ENCODE measurements at places on chromosomes 2 and 18.
A peak's percentile ranks its signal among the peaks of the same experiment; 100 is the strongest.

- no peak for DNase-seq
Observed at GRCh38 chr2:100321866-100322820, at the start of gene LONRF2. Gene LONRF2 (minus strand): TSS chr2:100322501. CDS start chr2:100322093, 408 bp downstream.

DNA sequence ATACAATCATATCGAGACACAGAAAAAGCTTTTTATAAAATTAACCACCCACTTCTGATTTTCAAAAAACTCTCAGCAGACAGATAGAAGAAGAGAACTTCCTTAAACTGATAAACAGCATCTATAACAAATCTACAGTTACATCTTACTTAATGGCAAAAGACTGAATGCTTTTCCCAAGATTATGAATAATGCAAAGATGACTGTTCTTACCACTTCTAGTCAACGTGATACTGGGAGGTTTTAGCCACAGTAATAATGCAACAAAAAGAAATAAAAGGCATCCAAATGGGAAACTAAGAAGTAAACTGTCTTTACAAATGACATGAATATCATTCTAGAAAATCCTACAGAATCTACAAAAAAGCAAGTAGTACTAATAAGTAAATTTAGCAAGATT, 58.0 kb upstream of the TMEM247 start:
- no peak for DNase-seq

- no peak for DNase-seq
Observed at GRCh38 chr18:13989199-13989598, 73.9 kb upstream of the MC2R start.

- DNase-seq, result no peak
Observed at GRCh38 chr18:50924372-50924771, 43.5 kb upstream of the ELAC1 start.

GRCh38 chr18:8911408-8912340, 190.8 kb upstream of the NDUFV2 start:
- no peak for DNase-seq

- no peak for DNase-seq
Observed at GRCh38 chr2:175383286-175383685, 201.8 kb upstream of the ATP5MC3 start.

DNA sequence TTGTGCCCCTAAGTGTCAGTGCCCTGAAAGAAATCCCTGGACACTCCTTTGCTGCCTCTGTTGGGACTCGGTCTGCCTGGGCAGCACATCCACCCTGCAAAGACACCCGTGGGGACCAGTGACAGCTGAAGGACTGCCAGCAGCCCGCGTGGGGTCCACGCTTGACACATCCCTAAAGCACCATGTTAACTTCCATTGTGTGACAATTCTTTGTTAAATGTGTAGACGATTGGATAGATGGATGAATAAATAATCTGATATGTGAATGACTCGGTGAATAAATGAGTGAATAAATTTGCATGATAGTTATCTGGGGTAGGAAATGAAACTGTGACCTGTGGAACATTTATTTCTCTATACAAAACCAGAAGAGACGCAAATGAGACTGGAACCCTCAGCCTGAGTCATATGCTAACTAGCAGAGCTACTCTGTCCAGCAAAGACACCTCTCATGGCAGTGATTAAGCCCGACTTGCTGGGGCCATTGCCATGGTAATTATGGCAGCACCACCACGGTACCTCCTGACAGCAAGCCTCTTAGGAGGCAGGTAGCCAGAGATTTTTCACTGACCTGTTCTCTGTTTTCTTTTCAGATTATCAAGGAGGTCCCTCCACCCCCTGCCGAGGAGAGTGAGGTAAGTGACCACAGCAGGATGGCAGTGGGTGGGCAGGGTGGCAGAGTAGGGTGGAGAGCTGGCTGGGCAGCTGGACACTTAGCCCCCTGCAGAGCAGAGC, 156.8 kb downstream of the ANTXR1 start:
- no peak for DNase-seq

DNA sequence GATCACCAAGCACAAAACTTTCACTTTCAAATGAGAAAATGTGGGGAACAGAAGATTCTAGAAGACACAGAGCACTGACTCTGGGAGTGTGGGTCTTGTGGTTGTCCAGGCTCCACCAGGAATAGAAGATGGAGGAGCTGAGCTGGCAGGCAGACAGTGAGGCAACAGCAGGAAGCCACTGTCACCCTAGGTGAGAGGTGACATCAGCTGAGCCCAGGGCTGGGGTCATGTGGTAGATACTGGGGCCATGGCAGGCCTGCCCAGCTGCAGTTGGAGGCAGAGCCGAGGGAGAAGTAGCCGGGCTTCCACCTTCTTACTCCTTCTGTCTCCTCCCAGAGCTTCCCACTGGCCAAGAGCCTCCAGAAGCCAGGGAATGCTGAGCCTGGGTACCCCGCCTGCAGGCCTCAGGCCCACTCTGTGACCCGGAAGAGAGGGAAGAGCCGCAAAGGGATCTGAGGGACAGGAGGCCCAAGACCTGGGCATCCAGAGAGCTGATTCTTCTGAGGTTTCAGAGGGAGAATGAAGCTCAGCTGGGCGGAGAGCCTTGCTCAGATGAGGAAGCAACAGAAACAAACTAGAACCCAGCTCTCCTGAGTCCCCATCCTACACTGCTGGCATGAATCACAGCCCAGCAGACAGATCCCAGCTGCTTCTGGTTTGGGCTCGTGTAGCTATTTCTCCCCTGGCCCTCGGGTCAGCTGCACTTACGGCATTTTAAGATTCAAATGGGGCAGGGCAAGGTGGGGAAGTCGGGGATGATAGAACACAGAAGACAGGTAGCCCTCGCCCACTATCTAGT, 39.8 kb upstream of the ASAP2 start:
- DNase-seq, result no peak

GRCh38 chr2:126241411-126241810, 414.5 kb upstream of the GYPC start:
- DNase-seq, result no peak

- DNase-seq, result no peak
Observed at GRCh38 chr2:144521686-144522085, 1.8 kb upstream of the ZEB2 start.

- DNase-seq, result no peak
Observed at GRCh38 chr2:223604231-223604630, 2.1 kb upstream of the SCG2 start.

DNA sequence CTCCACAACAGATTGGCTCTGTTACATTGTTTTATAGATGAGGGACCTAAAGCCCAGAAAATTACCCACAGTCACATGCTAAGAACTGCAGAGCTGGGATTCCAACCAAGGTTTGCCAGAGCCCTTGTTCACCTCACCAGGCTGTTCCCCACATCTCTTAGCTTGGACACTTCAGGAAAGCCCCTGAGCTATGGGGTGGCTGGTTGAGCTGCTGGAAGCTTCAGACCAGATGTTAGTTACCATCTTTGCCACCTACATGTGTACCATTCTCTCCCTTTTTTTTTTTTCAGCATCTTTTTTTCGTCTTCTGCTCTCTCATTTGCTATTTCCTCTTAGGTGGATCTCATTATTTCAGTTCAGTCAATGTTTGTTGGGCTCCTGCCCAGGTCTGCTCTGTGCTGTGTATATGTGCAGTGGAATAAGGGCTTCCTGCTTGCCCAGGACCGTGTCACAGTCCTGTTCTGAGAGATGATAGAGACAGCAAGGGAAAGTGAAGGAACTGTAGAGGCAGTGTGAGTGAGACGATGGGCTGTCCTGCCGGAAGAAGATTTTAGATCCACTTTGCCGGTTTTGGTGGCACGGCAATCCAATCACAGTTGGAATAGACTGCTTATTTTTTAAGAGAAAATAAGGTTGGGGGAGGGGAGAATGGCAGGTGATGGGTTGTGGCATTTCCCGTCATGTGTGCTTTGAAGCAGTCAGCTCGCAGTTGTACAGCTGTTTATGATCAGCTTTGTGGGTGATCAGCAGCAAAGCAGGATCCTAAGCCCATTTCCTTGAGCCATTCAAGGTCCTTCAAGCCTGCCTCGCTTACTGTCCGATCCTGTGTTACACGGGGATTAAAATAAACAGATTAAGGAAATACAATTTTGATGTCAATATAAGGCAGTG, 152.6 kb downstream of the RTN4 start:
- DNase-seq, result no peak

- DNase-seq, result no peak
Observed at GRCh38 chr2:105278654-105279053, 37.1 kb downstream of the GPR45 start.

DNA sequence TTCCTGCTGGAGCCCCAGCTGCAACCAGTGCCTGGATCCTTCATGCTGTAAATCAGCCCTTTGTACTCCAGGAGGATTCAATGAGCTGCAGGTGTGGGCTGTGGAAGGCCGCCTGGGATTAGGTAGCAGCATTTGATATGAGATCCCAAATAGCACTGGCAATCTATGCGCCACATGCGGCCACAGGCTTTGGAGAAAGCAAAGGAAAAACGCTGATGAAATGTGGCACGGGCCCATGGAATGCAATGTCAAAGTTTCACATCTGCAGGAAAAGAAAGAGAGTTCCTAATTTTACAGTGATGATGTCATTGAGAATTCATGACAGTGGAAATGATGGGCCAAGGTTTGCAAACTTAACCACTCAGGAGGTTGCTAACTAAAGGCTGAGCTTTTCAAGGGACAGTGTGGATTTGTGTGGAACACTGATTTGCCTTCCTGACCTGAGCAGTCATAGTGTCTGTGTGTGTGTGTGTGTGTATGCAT, 216.4 kb upstream of the OSR1 start:
- no peak for DNase-seq

DNA sequence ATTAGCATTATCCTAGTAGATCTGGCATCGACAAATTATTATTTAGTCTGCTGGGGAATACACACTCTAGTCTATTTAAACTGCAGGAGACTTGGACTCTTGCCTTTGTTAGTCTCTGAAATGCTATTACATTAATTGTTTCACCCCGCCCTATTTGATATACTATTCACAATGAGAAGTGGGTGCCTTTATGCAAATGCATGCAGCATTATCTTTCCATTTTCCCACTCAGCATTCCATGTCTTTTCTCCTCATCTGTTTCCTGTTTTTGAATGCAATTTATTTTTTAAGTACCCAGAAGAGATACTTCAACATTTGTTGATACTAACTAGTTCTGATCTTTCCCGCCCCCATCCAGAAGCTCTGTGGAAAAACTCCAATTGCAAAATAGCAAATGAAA, 395.3 kb upstream of the NXPH2 start:
- DNase-seq, result no peak

DNA sequence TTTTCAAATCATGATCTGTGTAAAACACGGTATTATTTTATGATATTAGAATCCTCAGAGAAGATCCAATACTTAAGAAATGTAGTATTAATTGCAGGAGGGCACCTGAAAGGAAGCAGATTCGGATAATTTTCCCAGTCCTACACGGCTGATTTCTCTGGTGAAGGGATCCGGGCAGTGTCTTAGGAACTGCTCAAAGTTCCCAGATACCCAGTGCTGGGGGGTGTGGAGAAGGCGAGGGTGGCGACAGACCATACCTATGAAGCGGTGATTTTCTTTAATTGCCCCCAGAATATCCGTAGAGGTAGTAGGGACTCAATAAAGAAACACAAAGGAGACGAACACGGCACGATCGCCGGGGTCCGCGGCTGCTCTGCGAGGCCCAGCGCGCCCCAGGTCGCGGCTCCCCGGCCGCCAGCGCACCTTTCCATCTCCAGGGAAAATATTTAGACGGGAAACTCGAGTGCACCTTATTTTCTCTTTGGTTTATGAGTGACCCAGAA, 1.4 kb upstream of the SOX11 start:
- DNase-seq, result no peak

DNA sequence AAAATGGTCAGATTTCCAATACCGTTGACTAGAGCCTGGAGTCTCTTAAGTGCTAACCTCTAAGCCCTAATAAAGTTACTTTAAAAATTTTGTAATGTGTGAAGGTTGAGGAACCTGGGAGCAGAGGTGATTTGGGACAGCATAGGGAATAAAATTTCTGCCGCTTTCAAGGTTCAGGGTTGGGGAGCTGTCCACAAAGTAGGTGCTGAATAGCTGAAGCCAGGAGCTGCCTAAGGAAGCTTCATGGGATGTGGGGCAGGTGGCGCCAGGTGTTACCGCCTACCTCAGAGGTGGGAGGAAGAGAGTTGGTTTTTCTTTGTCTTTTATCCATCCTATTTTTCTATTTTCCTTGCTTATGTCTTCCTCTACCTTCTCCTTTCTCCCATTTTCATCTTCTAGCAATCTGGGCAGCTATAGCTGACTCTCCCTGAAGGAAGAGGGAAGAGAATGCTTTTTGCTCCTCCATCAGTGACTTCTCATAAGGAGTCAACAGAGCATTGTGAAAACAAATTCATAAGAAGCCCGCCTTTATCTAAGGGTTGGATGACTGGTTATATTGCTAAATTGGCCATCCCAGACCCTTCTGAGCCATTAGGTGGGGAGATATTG, 178.7 kb downstream of the CLIP4 start:
- DNase-seq, result peak; percentile 20

DNA sequence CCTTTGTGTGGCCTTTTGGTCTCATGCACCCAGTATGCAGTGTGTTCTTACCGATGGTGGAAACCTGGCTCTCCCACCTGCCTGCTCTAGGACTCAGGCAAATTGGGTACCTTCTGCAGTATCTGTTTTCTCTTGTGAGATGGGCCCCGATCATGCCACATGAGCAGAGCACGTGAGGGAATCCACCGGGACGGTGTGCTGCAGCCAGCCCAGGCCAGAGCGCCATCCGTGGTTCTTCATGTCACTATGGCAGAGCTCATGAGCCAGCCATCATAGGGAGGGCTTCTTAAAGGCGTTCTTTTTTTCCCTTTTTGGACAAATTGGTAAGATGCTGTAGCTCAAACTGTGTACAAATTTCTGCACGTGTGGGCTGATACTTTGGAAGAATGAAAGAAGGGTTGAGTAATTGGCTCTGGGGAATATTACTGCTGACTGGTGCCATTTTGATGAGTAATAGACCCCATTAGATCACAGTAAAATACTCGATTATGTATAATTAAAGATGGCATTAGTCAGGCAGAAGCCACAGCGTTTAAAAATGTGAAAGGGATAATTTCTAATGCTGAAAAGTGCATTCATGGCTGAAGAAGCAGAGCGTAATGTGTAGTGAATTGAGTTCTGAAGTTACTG, 19.2 kb downstream of the SH3RF3 start:
- DNase-seq, result no peak

DNA sequence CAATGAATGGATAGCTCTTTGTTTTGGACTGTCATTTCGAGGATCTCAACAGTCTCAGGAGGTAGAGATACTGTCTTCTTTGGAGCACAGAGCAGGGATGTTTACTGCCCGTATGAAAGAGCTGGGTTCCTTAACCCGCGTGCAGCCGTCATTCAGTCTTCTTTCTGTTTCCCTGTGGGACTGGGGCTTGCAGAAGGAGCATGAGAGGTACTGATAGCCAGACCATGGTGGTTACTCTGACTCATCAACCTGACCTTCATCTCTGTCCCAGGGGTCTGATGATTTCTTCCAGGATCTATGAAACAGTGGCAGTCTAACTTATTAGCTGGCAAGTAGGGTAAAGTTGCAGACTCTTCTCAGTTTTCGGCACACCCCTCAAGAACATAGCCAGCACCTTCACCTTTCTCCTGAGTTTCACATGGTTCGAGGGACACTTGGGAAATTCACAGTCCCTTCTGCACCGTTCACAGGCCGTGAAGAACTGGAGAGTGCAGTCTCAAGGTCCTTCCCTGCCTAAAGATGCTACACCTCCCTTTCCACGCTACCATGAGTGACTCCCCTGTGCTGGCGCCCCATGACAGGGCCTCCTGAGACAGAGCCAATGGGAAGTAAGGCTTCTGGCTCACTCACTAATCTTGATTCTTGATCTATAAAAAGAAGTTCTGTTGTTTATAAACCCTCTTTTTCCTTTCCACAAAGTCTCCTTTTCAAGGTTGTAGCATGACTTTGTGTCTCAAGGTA, 226.2 kb downstream of the MC4R start:
- DNase-seq, result no peak
